ENCODE measurements at places on chromosomes 1 and 21. TPM values are rescaled to one million over a fixed set of nuclear protein-coding genes. Genes with fewer than 3 reads are reported as not detected.

DNA sequence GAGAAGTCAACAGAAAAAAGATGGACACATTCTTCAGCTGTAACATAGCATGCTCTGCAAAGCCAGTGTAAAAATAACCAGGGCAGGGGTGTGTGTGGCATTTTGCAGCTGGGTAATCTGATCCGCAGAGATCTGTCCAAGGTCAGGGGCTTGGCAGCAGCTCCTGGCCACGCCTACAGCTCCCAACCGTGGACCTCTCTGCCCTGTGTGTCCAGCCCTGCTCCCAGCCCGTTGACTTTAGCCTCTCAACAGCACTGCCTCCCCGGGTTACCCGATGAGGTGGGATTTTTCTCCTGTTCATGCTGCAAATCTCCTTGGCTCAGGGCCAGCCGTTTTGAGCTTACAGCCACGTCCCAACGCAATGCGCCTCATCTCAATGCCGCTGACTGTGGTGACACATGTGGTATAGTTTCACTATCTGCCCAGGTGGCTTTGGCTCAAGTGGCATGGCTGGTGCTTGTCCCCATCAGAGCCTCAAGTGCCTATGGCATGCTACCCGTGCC is 68.1 kb downstream of the VWA5B1 start:
- peak; percentile 39 for DNase-seq

DNA sequence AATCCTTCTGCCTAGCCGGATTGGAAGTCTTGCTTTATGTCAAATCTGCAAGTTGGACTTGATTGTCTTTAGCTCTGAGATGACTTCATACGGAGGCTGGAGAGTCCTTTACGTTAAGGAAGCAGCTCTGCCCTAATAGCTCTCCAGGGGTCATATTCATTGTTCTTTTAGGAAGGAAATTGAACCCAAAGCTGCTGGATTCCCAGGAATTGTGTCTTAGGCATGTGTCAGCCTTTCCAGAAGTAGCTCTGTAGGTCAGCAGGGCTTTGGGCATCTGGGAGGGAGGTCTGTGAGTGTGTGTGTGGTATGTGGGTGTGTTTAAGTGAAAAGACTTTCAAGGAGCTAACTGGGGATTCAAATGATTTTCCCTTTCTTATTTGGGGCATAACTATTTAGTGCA is 82.4 kb downstream of the ABCA4 start:
- no peak for DNase-seq

DNA sequence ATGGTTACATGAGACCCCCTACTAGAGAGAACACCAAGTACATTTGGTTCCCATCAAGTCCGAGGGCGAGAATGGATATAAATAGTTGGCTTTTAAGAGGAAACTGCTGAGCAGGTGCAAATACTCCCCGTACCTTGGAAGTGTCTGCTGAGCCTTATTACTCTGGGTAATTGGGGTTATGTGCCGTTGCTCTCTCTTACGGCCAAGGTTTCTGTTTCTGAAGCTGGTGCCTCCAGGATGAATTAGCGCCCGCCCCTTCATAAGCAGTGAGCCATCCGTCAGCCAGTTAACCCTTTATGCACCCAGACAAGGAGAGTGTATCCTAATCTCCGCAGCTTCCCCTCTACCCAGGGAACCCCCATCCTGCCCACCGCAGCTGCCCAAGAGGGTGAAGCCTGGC is 90.4 kb upstream of the AJAP1 start:
- DNase-seq, result no peak

Gene CTTNBP2NL
- 15.2 TPM for total RNA-seq

- DNase-seq, result no peak
Observed at GRCh38 chr1:68178821-68179490, 53.4 kb downstream of the WLS start.
